ENCODE measurements at places on chromosomes 5 and 9.

- no peak for DNase-seq
Measured at GRCh38 chr5:131353991-131354390, 90.1 kb downstream of the CDC42SE2 start.

DNA sequence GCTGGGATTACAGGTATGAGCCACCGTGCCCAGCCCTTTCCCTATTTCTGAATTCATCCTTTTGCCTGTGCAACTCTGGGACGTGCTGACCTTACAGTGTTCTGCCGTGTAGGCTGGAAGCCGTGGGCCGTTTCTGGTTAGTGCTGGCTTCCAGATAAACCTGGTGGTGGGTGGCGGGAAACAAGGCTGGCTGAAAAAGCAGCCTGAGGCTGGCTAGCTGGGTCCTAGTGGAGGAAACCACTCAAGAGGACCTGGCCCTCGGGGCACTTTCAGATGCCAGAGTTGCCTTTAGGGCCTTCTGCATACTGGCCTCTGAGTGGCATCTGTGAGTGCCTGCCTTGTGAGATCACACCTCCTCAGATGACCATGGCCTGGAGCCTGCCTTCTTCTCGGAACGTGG is 26.9 kb downstream of the GALNT12 start:
- no peak for DNase-seq

GRCh38 chr9:37345038-37345437 is 77.5 kb upstream of the GRHPR start:
- no peak for DNase-seq

GRCh38 chr5:36691696-36692371 is 85.4 kb downstream of the SLC1A3 start:
- no peak for DNase-seq

DNA sequence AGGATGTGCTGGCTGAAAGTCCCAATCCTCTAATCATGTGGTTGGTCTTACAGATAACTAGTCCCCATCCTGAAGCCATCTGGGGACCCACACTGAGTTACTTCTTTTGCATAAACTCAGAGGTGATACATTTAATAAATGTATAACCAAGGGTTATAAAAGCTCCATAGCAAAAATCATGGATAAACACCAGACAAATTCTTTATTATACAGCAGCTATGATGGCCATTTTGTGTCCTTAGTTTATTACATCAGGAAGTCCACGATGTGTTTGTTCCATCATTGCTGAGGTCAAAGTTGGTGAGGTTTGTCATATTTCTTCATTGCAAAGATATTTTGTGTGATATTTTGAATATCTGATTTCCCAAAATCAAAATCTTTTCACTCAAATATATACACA is 80.2 kb downstream of the GCNT1 start:
- no peak for DNase-seq

DNA sequence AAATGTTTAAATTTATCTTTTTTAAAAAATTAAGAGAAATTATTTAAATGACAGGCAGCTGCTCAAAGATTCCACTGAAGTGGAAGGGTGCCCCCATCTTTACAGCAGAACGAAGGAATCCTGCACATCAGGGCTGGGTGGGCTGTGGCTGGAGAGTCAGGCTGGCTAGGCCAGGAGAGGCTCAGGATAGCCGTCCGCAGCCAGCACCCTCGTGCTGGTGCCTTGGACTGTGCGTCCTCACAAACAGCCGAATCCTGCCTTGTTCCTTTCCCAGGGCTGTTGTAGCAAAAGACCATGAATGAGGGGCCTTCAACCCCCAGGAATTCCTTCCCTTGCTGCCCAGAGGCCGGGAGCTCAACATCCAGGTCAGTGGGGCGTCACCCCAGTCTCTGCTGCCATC is 64.6 kb upstream of the FCN1 start:
- no peak for DNase-seq

GRCh38 chr5:36717131-36717695 is 110.8 kb downstream of the SLC1A3 start:
- DNase-seq, result no peak

Data from activated CD8-positive, alpha-beta memory T cell treated with anti-CD3 and anti-CD28 coated beads for 48 hours (primary cell).